ENCODE measurements at places on chromosomes 2 and 18.

DNA sequence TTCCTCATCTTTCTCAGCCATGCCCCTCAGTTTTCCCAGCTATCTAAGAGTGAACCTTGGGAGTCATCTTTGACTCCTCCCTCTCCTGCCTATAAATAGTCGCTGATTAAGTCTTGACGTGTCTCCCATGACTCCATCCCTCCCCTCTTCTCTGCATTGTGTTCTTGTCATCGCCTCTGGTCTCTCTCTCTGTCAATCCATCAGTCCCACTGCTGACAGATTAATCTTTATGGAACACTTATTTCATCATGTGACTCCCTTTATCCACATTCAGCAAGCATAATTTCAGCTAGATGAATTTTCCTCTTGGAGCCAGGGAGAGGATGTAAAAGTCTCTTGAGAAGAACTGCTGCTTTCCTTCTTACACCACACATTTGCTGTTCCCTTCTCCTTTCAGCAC, 9.4 kb downstream of the ADAM23 start:
- DNase-seq = no peak

DNA sequence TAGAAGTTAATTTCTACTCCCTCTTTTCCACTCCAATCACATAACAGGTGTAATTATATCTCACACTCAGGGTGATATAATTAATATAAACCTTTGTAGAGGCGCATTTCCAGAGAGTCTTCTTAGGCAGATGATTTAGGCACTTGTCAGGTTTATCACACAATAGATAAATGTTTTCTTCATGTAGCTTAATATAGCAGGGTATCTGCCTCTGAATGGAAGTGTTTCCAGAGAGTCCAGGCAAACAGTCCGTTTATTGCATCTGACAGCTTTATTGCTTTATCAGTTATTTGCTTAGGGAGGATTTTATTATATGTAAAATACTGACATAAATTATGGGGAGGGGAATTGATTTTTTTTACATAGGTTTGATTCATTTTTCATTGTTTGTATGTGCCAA, 766.3 kb downstream of the SLC4A3 start:
- DNase-seq = peak; percentile 79

DNA sequence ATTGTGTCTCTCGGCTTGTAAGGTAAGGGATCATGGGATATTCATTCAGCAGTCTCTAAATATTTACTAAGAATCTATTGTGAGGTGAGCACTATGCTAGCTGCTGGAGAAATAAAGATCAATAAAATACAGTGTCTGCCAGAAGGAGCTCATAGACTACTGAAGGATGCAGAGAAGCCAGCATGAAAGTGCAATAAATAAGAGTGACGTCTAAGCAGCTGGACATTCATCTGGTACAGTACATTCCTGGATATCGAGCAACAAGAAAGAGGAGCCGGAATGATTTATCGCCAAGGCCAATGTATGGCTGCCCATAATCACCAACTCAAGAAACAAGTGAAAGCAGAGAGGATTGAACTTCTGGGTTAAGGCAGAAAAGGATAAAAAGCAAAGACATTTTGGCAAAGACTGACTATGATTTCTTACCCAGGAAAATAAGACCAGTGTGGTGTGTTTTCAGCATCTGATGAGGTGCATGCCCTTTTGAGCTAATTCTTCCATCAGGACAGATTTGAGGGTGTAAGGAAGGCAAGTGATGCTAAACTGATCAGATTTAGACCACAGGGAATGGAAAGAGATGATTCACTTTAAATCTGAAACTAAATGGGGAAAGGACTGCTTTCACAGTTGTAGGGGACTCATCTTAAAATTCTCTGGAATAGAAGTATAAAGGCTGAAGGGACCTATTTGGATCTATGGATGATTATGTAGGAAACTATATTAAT, 18.7 kb upstream of the LMAN1 start:
- no peak for DNase-seq

DNA sequence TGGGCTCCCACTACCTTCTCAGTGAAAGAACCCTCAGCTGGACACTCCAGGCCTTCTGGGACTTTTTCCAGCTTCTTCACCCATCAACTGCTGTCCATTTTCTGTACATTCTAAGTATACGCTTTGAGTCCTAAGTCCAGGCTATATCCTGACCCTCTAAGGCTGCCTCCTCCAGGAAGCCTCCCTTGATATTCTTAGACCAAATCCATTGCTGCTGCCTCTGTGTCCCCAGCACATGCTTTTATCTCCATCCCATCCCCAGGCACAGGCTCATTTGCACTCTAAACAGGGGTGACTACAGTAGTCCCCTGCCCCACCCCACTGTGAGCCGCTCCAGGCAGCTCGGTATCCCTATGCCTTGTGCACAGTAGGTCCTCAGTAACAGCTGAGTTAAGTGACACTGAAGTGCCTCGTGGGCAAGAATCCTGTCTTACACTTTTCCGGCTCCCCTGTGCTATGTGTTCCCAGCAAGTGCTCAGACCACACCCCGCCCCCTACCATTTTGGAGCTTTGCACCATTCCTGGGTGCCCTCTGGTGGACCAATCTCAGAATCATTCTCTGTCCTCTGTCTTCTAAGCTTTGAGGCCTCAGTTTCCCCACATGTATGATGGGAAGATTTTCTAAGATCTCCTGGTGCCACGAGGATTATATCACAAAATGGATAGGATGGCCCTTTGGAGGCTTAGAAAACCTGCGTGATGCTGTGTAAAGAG, 34.9 kb downstream of the EMX1 start:
- DNase-seq = no peak

GRCh38 chr18:62807396-62807795, 92.1 kb downstream of the PHLPP1 start:
- DNase-seq = no peak

DNA sequence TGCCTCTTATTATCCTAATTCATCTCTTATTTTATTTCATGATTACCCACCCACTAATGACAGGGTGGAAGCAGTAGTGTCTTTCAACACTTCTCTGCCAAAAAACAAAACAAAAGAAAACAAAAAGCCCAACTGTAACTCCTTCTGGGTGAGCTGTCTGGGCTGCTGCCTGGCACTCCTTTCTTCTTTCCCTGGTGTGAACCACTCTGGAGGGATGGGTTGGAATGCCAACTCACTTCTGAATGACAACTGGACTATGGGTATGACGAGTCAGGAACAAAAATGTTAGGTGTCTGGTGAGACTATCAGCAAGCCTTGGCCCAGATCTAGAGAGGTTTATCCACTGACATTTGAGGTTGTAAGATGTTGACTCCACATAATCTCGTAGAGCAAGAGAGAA, 88.3 kb upstream of the ITGB6 start:
- DNase-seq = no peak

GRCh38 chr2:128622955-128623620, 304.4 kb upstream of the HS6ST1 start:
- DNase-seq = no peak

DNA sequence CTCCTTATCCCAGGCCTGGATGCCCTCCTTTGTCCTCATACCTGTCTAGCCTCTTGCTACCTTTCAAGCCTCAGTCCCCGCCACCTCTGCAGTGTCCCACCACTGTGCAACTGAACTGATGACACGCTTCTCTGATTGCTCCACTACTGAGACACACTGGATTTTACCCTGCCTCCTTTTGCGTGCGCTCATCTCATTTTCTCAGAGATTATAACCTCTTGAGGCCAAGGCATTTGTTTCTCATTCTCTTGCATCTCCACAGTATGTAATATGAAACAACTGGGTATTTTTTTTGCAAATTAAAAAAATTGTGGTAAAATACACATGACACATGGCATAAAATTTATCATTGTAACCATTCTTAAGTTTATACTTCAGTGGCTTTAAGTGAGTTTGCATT, 95.4 kb downstream of the PRKCE start:
- DNase-seq = no peak

DNA sequence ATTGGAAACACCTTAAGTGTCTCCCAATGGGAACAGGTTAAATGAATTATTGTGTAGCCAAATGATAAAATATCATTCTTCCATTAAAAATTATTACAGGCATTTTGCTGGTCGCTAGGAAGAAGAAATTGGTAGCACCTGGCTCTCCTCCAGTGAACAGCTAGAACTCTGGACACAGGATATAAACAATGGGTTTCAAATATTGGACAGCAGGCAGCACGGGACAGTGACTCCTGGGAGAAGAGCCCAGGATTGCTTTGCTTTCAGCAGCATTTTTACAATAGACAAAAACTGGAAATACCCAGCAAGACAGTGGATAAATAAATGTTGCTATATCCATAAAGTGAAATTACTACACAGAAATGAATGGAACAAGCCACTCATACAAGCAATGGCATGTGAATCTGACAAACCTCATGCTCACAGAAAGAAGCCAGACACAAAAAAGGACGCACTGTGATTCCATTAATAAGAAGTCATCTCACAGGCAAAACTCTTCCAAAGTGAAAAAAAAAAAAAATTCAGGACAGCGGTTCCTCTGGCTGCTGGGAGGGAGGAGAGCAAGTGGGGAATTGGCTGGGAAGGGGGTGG, 50.5 kb downstream of the LAMA1 start:
- no peak for DNase-seq

DNA sequence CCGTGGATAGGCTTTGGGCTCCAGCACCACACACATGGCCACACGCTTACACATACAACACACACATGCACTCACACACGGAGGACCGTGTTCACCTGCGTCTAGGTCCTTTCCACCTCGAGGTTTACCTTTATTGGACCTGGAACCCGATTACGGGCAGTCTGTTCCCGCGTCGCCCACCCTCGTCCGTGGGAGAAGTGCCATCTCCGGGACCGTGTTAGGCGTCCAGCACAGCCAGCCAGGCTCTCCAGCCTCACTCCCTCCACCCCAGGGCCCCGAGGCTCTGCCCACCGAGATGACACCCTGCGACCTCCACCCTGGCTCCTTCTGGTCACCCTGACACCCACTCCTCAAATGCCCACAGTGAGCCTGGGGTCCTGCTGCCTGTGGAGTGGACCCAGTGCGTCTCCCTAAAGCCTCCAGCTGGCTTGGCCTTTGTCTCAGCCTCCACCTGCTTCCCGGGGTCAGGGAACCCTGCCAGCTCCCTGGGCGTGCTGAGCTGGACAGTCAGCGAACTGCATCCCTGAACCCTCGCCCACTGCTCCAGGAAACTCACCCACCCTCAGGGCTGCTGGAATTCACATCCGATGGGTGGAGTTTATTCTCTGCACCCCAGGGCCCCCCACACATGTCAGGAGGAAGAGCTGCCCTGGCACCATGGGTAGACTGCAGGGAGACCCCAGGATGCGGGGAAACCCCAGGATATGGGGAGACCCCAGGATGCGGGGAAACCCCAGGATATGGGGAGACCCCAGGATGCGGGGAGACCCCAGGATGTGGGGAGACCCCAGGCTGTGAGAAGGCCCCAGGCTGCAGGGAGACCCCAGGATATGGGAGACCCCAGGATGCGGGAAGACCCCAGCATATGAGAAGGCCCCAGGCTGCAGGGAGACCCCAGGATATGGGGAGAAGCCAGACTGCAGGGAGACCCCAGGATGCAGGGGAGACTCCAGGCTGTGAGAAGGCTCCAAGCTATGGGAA, 33.0 kb downstream of the ADI1 start:
- no peak for DNase-seq

DNA sequence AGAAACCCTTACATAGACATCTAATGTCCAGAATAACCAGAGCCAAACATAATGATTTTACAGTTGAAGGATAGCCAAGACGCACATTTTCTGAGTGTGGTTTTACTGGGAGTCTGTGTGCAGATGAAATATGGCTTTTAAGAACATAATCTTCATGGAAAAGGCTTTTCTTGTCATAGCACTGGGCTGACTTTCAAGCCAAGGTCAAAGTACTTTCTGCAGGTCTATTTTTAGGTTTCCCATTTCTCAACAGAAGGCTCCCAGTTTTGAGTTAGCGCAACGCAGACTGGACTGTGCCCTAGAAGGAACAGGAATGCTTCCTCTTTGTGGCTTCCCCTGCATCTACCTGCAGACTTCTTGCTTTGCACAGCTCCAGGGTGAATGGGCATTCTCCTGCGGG, 92.3 kb upstream of the UPP2 start:
- DNase-seq = no peak

- DNase-seq = no peak
Measured at GRCh38 chr2:183919926-183920325, 678.4 kb upstream of the ZNF804A start.

- DNase-seq = no peak
Measured at GRCh38 chr18:29156531-29156930, 979.6 kb upstream of the CDH2 start.

GRCh38 chr18:80108739-80109675, at the start of gene ADNP2:
ADNP2 (plus strand) TSS chr18:80109262; CDS start chr18:80117543, 8,281 bp downstream.
- DNase-seq = peak; percentile 56

- no peak for DNase-seq
Measured at GRCh38 chr2:40592218-40592617, 140.3 kb upstream of the SLC8A1 start.

GRCh38 chr2:216879727-216880508, 20.1 kb upstream of the TNP1 start:
- no peak for DNase-seq

- DNase-seq = peak; percentile 78
Measured at GRCh38 chr2:131093006-131093695, at the start of gene FAM168B. FAM168B (minus strand) TSS chr2:131093460; CDS start chr2:131082646, 10,814 bp downstream.

DNA sequence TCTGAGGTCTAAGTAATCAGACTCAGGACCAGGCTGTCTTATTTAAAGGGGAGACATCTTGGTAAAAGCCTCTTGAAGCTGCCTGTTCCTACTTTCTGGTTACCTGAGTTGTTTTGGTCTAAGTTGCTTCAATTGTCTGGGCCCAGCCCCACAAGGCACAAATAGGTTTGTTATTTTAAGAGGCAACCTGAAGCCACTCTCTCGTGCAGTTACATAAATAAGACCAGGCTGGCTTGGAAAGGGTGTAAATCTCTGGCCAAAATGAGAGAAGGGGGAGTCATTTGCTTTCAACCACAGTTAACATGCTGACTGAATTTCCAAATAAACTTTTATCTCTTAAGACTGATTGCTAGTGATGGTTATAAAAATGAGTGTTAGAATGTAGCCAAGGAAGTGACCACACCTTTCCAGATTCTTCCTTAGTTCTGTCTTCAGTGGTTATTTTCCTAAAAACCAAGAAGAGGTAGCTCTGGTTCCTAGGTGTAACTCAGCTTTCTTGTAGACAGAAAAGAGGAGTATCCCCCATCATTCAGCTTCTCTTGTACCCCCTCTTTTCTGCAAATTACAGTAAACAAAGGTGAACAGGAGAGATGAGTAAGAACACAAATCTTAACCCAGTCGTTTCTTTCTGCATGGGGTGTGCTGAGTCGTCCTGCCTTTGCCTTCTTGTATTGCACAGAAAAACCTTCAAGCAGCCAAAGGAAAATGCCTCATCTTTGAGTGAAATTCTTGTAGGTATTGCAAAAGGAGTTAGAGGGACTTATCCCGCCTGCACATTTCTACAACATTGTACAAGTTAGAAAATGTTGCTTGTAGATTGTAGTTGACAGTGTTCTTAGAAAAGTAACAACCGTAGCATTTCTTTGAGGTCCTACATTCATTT, 161.5 kb upstream of the NT5C1B start:
- DNase-seq = no peak
